Occipital lobe (tissue), 3 donors: ENCODE measurements at places on chromosomes 2 and 18. TPM values are rescaled to one million over a fixed set of nuclear protein-coding genes. Genes with fewer than 3 reads are reported as not detected.
A peak's percentile ranks its signal among the peaks of the same experiment; 100 is the strongest.

Gene FLACC1
- 3.7 TPM for total RNA-seq

- no peak for DNase-seq
Observed at GRCh38 chr2:218988650-218989049, 3.7 kb upstream of the FEV start.

Gene XIRP2
- 0.78 TPM for total RNA-seq

- DNase-seq, result no peak
Observed at GRCh38 chr2:241680827-241681599, 5.6 kb downstream of the DTYMK start.

DNA sequence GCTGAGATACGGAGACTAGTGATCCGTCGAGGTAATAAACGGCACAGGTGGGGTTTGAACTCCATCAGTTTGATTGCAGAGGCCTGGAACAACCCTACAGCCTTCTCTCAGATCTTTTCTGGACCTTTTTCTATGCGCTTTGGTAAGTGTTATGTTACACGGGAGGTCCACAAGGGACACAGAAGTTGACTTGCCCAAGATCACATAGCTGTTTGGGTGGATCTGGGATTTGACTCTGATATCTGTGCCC, 1.1 kb upstream of the DNPEP start:
- DNase-seq, result no peak

- peak; percentile 81 for DNase-seq
Observed at GRCh38 chr2:101697124-101698013, at the start of gene MAP4K4. MAP4K4 (plus strand) TSS chr2:101697707; CDS start chr2:101698081, 374 bp downstream.

- DNase-seq, result no peak
Observed at GRCh38 chr2:229176136-229176535, 95.0 kb downstream of the PID1 start.

- DNase-seq, result no peak
Observed at GRCh38 chr2:212327171-212327809, 211.3 kb downstream of the ERBB4 start.
